SK-N-SH (cell line): ENCODE measurements at places on chromosomes 5 and 9. TPM values are rescaled to one million over a fixed set of nuclear protein-coding genes. Genes with fewer than 3 reads are reported as not detected.

Gene NPR3
- polyA plus RNA-seq, result 35.8 and 49.7 TPM in 2 replicates

Gene KIAA0825
- polyA plus RNA-seq, result 0.61 and 1.2 TPM in 2 replicates

Gene N4BP3
- 0.16 and 0.28 TPM in 2 replicates for polyA plus RNA-seq

Gene OTP
- polyA plus RNA-seq, result not detected in 2 replicates

Gene SPATA31A3
- not detected in 2 replicates for polyA plus RNA-seq

Gene EQTN
- not detected in 2 replicates for polyA plus RNA-seq

Gene TGFBI
- polyA plus RNA-seq, result 2,247 and 2,678 TPM in 2 replicates

Gene SLC2A8
- 15.1 and 18.7 TPM in 2 replicates for polyA plus RNA-seq

Gene PFN3
- not detected in 2 replicates for polyA plus RNA-seq

Gene FREM1
- polyA plus RNA-seq, result 0.26 and 0.60 TPM in 2 replicates

Gene STING1
- 98.4 and 119 TPM in 2 replicates for polyA plus RNA-seq

Gene PCDHA10
- polyA plus RNA-seq, result 0.02 TPM in 2 replicates

Gene MYO10
- 8.1 and 8.7 TPM in 2 replicates for polyA plus RNA-seq

Gene FAM151B
- polyA plus RNA-seq, result 1.2 and 1.5 TPM in 2 replicates

Gene CCL27
- polyA plus RNA-seq, result 0.10 TPM in 1 of 2 replicates, not detected in the other

Gene STPG3
- not detected in 2 replicates for polyA plus RNA-seq

Gene RXRA
- polyA plus RNA-seq, result 5.2 and 7.6 TPM in 2 replicates

Gene CCNO
- not detected in 2 replicates for polyA plus RNA-seq

Gene GABRA1
- not detected in 2 replicates for polyA plus RNA-seq

Gene MPDZ
- polyA plus RNA-seq, result 20.5 and 27.0 TPM in 2 replicates

Gene ENHO
- 1.2 and 1.5 TPM in 2 replicates for polyA plus RNA-seq

Gene ELOVL7
- 0.05 and 0.07 TPM in 2 replicates for polyA plus RNA-seq

Gene EHMT1
- 38.3 and 39.5 TPM in 2 replicates for polyA plus RNA-seq

Gene SPINK7
- not detected in 2 replicates for polyA plus RNA-seq

Gene FAT2
- not detected in 2 replicates for polyA plus RNA-seq

Gene PDCD1LG2
- 11.1 and 19.4 TPM in 2 replicates for polyA plus RNA-seq
